ENCODE measurements at places on chromosomes 6 and 20. TPM values are rescaled to one million over a fixed set of nuclear protein-coding genes. Genes with fewer than 3 reads are reported as not detected.
A peak's percentile ranks its signal among the peaks of the same experiment; 100 is the strongest.

Gene SIRPB1
- 2.5 TPM for total RNA-seq

Gene SLC22A23
- 40.5 TPM for total RNA-seq

DNA sequence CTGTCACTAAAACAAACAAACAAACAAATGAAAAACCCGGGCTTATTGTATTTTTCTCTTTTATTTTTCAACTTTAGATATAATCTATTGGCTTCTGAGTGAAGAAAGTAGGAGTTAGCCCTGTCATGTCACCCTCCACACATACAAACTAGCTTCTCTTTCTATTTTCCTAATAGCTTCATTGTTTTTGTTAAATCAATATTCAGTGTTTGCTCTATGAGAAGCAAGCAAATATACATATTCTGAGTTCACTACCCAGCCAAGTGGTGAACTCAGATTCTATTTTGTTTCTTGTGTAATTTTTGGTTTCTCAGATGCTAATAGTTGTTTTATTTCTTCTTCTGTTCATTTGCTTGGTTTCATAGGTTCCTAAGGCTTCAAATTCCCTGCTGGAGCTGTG is 66.4 kb downstream of the SNRNP48 start:
- no peak overlapping the region for H3K4me3 ChIP-seq
- H3K36me3 ChIP-seq = no peaks in the 10 kb centered on the region
- no peak for DNase-seq
- no peak overlapping the region for H3K27ac ChIP-seq
- no peaks in the 10 kb centered on the region for H3K27me3 ChIP-seq
- no peaks in the 10 kb centered on the region for H3K4me1 ChIP-seq

DNA sequence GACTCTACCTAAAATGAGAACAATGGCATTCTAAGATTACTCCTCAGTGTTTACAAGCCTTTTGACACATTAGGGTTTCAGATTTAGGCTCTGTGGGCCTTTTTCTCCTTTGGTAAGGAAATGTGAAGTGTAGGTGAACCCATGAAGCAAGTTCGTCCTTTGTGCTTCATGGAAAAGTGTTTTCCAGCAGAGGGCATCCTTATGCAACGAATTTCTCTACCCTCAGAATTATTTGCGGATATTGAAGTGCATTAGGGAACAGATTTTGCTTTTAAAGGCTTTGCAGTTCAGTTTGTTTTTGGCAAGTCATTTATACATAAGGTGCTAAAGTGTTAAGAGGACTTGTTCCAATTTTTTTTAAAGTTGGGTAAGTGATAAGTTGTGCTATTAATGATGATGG is 55.7 kb upstream of the FERMT1 start:
- no peak overlapping the region for H3K27ac ChIP-seq
- no peak for DNase-seq

GRCh38 chr20:16476032-16476431 is 97.2 kb downstream of the KIF16B start:
- DNase-seq = no peak
- H3K36me3 ChIP-seq = no peaks in the 10 kb centered on the region
- H3K4me1 ChIP-seq = peaks cover 8% of the 10 kb centered on the region
- H3K4me3 ChIP-seq = no peak overlapping the region
- H3K27ac ChIP-seq = no peak overlapping the region

GRCh38 chr6:133613211-133613610 is 275.7 kb upstream of the TCF21 start:
- H3K4me3 ChIP-seq = no peak overlapping the region
- no peak overlapping the region for H3K27ac ChIP-seq
- no peaks in the 10 kb centered on the region for H3K36me3 ChIP-seq
- DNase-seq = no peak
- no peaks in the 10 kb centered on the region for H3K4me1 ChIP-seq
- no peaks in the 10 kb centered on the region for H3K27me3 ChIP-seq

GRCh38 chr6:15309611-15310283 is 63.9 kb downstream of the JARID2 start:
- no peaks in the 10 kb centered on the region for H3K36me3 ChIP-seq
- no peak overlapping the region for H3K27ac ChIP-seq
- peaks cover 49% of the 10 kb centered on the region for H3K4me1 ChIP-seq
- no peak overlapping the region for H3K4me3 ChIP-seq
- no peak for DNase-seq
- no peaks in the 10 kb centered on the region for H3K27me3 ChIP-seq

GRCh38 chr6:45677381-45678284 is 299.9 kb upstream of the SUPT3H start:
- no peaks in the 10 kb centered on the region for H3K36me3 ChIP-seq
- H3K27ac ChIP-seq = peak overlapping the region; percentile 61
- H3K27me3 ChIP-seq = no peaks in the 10 kb centered on the region

DNA sequence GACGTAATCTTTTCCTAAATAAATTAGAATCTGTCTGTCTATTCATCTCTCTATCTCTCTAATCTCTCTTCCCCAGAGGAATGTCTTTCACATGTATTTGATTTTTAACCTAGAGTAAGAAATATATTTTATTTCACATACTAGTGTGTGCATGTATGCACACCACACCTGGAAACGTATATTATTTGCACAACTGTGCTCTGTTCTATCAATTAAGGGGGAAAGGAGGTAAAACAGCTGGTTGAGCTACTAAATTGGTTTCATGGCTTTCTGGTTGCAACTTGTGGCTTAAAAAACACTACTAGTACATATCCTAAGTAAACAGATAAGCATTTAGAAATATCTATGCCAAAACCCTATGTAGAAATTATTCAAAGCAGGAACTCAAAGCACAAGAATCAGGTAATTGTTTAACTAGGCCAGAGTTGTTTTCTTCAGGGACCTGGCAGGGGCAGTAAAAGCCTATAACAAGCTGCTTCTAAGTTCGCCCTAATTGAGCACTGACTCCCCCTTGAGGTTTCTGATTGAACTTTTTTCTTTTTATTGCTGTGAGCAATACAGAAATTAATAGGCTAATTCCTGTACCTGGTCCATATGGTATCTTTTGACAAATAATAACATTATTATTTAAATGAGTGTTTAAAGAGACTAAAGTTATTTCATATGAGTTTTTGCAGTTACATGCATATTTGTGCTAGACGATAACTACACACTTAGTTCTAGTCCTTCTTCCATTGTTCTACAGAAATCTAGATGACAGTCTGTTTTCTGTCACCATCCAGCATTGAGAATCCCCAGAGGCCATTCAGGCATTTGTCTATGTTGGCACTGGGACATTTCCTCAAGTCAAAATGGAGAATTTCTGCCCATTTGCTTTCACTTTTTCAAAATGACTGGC is 88.6 kb downstream of the MCHR2 start:
- no peaks in the 10 kb centered on the region for H3K36me3 ChIP-seq
- no peak for DNase-seq
- no peaks in the 10 kb centered on the region for H3K4me1 ChIP-seq
- H3K4me3 ChIP-seq = no peak overlapping the region

GRCh38 chr6:98944598-98945081 is 3.1 kb downstream of the FBXL4 start:
- peaks cover 26% of the 10 kb centered on the region for H3K4me1 ChIP-seq
- H3K27me3 ChIP-seq = no peaks in the 10 kb centered on the region
- no peak overlapping the region for H3K4me3 ChIP-seq
- no peaks in the 10 kb centered on the region for H3K36me3 ChIP-seq

DNA sequence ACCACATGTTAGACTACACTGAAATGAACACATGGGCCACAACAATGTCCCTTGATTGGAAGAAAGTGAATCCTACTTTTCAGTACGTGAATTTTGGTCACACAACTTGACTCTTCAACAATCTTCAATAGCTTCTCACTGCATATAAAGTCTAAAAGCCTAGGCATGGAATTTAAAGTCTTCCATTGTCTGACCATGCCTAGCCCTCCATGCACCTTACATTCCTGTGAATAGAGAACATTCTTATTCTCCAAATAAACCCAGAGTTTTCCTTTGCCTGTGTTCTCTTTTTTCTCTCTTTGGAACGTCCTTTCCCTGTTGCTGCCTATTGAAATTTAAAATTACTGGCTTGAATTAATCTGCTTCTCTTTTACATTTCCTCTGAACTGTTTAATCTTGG is 207.5 kb downstream of the ASCC3 start:
- no peak overlapping the region for H3K27ac ChIP-seq
- no peak for DNase-seq
- no peaks in the 10 kb centered on the region for H3K4me1 ChIP-seq
- H3K4me3 ChIP-seq = no peak overlapping the region
- H3K27me3 ChIP-seq = no peaks in the 10 kb centered on the region

- no peak overlapping the region for H3K4me3 ChIP-seq
- no peak for DNase-seq
- H3K4me1 ChIP-seq = peaks cover 18% of the 10 kb centered on the region
- no peaks in the 10 kb centered on the region for H3K27me3 ChIP-seq
- H3K27ac ChIP-seq = peak overlapping the region; percentile 50
These were observed 113.9 kb upstream of the ZNF217 start for GRCh38 chr20:53707371-53708055.

- no peaks in the 10 kb centered on the region for H3K4me1 ChIP-seq
- H3K27ac ChIP-seq = no peak overlapping the region
- H3K4me3 ChIP-seq = no peak overlapping the region
- DNase-seq = no peak
- H3K27me3 ChIP-seq = no peaks in the 10 kb centered on the region
These were observed 7.7 kb upstream of the KLHL31 start for GRCh38 chr6:53673162-53673727.

DNA sequence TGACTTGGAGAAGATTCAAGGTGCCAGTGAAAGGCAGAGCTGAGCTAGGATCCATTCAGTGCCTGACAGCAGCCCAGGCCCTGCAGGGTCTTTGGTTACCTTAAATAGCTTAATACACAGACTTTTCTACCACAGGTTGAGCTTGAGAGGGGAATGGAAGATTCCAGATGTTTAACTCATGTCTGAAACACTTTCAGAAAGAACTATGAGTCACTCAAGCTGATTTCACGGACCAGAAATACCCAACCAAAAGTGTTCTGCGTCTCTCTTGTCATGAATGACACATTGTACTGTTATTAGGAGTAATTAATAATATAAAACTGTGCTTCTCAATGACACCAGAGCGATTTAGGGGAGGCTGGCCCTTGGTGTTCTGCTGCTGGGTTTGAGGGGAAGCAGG is 6.4 kb upstream of the PMEPA1 start:
- no peak for DNase-seq
- peaks cover 40% of the 10 kb centered on the region for H3K4me1 ChIP-seq
- no peaks in the 10 kb centered on the region for H3K36me3 ChIP-seq
- H3K27ac ChIP-seq = no peak overlapping the region
- H3K4me3 ChIP-seq = no peak overlapping the region
- no peaks in the 10 kb centered on the region for H3K27me3 ChIP-seq

GRCh38 chr6:113122060-113122459 is 735.1 kb upstream of the MARCKS start:
- H3K27ac ChIP-seq = no peak overlapping the region
- no peak for DNase-seq
- H3K36me3 ChIP-seq = no peaks in the 10 kb centered on the region
- H3K27me3 ChIP-seq = no peaks in the 10 kb centered on the region

DNA sequence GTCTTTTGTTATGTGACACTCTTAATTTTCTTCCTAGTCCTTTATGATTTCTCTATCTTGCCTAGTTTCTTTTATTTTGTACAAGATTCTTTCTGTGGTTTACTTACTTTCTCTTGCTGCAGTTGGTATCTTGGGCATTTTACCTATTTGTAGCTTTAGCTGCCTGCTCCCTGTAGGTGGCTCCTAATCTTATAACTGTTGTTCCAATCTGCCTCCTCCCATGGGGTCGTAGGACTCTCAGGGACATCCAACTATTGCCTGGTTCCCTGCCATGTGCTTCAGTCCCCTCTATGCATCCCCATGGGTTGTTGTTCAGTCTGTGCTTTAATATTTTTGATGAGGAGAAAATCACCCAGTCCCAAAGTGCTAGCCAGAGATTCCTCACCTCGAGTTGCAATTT is 31.4 kb downstream of the RIN2 start:
- H3K4me1 ChIP-seq = peaks cover 27% of the 10 kb centered on the region
- H3K36me3 ChIP-seq = no peaks in the 10 kb centered on the region
- no peak for DNase-seq
- no peaks in the 10 kb centered on the region for H3K27me3 ChIP-seq
- H3K4me3 ChIP-seq = no peak overlapping the region

DNA sequence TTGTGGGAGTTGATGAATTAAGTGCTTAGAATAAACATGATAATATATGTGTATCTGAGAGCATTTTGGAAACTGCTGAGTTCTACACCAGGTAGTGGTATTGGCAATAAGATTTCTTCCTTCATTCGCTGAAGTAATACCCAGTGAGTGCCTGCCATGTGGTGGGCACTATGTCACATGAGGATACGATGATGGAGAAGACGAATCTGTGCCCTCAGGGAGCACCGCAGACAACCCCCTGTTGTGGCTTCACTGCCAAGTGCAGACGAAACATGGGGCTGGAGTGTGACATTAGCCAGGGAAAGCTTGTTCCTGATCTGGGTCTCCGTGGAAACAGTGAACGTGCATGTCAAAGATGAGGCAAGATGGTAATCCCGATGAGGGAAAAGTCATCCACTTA is 7.9 kb downstream of the ZNF76 start:
- no peak overlapping the region for H3K4me3 ChIP-seq
- no peaks in the 10 kb centered on the region for H3K36me3 ChIP-seq
- no peaks in the 10 kb centered on the region for H3K27me3 ChIP-seq

DNA sequence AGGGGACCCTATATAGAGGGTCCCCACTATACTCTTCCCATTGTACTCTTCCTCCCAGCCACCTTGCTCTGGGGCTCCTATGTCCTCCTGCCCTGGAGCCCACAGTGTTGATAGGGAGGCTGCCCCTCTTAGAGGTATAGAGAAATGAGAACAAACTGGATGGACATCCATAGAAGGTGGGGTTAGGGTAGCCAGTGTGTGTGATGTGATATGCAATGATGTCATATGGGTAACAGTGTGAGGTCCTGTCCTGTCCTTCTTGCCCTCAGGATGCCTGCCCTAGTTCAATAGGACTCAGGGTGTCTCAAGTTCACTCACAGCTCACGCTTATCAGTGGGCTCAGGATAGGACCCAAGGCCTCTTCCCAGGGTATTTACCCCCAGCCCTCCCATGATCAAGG is 435 bp downstream of the PTCRA start:
- no peaks in the 10 kb centered on the region for H3K36me3 ChIP-seq
- H3K27ac ChIP-seq = no peak overlapping the region
- H3K4me1 ChIP-seq = peaks cover 6% of the 10 kb centered on the region
- H3K27me3 ChIP-seq = no peaks in the 10 kb centered on the region

- peaks cover 41% of the 10 kb centered on the region for H3K4me1 ChIP-seq
- H3K4me3 ChIP-seq = no peak overlapping the region
- DNase-seq = no peak
- H3K27ac ChIP-seq = no peak overlapping the region
- no peaks in the 10 kb centered on the region for H3K36me3 ChIP-seq
These were observed 147.1 kb downstream of the PRL start for GRCh38 chr6:22149501-22150367.

GRCh38 chr6:36593569-36594028 is 563 bp upstream of the SRSF3 start:
- H3K4me1 ChIP-seq = peaks cover 34% of the 10 kb centered on the region
- no peak for DNase-seq
- H3K36me3 ChIP-seq = peaks cover 19% of the 10 kb centered on the region
- H3K4me3 ChIP-seq = peak overlapping the region; percentile 72
- H3K27ac ChIP-seq = peak overlapping the region; percentile 100

- H3K27ac ChIP-seq = no peak overlapping the region
- no peaks in the 10 kb centered on the region for H3K4me1 ChIP-seq
- H3K36me3 ChIP-seq = no peaks in the 10 kb centered on the region
These were observed 201.3 kb upstream of the DTNBP1 start for GRCh38 chr6:15864038-15864707.
